ENCODE measurements at places on chromosomes 7 and 10.
A peak's percentile ranks its signal among the peaks of the same experiment; 100 is the strongest.

- DNase-seq: peak; percentile 93
Observed at GRCh38 chr7:102390697-102391484, 5.3 kb upstream of the PRKRIP1 start.

DNA sequence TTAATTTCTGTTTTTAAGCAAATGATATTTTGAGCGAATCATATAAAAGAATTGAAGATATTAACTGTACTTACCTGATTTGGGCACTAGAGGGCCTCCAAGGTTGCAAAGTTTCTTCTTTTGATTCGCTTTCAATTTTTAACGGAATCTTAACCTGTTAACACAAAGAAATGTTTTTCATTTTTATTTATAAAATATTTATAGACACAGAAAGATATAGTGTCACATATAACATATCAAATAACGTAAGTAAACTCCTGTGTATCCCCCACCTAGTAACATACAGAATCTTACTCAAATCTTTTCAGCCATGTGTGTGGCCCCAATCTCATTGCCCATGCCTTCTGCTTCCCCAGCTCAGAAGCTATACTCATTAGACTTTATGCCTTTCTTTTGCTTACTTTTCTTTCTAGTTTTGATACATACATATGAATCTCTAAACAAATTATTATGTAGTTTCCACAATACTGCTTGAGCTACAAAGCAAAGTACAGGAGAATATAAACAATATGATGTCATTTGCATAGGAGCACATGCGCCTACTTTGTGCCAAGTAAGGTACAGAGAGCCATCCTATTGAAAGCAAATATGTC is 49.5 kb upstream of the ZPBP start:
- no peak for DNase-seq

DNA sequence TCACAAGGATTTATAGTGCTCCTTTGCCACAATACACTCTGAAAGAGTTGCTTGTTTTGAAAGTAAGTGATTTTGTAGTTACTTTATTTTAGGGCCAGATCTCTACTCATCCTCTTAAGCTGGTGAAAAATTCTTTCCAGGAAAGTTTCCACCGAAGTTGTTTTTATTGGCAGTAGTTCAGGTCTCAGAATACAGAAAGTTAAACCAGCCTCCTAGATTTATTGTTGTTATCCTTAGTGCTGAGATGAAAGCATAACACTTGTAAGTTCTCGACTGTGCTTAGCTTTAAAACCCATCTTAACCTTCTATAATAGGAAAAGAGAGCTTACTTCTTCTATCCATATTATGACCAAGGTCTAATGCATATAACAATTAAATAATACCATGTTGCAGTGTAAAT is 5.5 kb downstream of the AP3M1 start:
- DNase-seq: no peak

DNA sequence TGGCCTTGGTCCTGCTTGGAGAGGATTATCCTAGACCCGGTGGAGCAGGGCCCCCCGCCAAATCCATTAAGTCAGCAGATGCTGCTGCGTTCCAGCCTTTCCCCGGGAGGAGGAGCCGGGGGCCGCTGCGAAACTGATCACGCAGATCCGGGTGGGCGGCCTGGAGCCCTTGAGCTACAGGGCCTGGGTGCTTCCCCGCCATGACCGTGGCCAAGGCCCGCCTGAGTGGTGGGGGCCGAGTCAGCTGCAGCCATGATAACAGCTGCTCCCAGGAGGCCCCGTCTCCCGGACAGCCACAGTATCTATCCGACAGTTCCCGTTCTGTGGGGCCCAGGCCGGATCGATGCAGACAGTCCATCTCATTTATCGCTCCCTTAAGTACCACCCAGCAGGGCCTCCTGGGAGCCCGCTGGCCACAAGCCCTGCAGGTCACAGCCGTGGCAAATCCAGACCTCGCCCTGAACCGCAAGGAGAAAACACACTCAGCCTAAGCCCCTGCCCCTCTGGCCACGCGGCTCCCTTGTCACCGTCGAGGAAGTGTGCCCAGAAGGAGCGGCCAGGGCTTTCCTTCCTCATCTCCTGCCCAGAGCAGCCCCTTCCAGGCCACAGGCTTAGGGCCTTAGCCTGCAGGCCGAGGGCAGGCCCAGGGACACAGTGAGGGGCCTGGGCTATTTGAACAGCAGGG is 34.4 kb upstream of the SLC29A4 start:
- DNase-seq: no peak

DNA sequence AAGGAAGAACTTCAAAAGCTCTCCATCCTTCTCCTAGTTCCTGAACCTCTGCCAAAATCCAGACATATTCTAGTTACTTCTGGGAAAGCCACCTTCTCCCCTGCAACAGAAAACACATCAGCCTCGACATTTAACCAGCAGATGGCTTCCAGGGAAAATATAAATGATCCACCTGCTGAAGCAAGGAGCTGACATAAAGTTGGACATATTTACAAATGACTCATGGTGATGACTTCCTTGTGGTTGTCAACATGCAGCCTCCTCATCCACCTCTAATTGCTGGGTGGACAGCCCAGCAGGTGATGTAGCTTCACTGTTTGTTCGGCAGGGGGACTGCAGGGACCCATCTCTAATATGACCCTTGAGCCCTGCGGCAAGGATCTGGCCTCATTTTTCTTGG is 266.0 kb downstream of the C7orf25 start:
- no peak for DNase-seq

DNA sequence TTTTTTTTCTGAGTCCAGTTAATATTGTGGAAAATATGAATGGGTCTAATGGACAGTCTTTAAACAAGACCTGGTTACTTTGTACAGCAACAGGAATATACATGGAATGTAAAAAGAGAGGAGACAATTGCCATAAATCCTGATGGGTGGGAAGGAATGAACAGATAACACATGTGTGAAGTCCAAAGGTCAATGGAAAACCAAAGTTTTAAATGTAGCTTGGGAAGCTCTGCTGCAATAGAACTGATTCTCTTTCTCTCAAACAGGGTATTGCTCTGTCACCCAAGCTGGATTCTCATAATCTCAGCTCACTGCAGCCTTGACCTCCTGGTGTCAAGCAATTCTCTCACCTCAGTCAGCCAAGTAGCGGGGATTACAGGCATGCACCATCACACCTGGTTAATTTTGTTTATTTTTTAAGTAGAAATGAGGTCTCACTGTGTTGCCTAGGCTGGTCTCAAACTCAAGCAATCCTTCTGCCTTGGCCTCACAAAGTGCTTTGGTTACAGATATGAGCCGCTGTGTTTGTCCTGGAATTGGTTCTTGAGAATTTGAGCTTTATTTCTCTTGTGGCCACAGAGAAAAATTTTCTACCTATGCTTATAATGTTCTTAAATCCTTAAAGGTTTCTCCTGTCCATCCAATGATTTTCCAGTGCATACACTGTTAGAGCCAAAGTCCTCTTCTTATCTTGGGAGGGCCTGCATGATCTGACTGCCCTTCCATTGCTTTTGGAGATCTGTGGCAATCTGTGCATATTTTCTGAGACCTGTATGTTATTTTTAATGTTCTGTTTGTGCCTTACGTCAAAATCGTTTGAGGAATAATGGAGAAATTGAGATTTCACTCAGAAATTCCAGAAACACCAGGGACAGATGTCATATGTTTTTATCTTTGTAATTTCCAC is 30.7 kb upstream of the ZNF92 start:
- no peak for DNase-seq

DNA sequence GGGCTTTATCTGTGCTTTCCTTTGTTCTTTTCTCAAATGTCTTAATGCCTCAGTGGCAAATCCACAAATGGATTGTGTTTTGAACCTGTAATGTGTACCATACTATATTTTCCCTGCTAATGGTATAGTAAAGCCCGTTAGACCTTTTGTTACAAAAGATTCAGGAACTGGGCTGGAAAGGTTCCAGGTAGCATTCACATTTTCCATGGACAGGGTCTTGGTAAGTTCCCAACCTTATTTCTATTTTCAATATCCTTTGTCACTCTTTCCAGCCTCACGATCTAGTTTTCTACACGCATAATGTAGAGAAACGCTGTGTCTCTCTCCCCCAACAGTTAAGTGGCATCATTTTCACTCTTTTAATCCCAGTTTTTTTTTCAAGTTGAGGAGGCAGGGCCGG is 153.0 kb downstream of the PLCE1 start:
- DNase-seq: peak; percentile 42

DNA sequence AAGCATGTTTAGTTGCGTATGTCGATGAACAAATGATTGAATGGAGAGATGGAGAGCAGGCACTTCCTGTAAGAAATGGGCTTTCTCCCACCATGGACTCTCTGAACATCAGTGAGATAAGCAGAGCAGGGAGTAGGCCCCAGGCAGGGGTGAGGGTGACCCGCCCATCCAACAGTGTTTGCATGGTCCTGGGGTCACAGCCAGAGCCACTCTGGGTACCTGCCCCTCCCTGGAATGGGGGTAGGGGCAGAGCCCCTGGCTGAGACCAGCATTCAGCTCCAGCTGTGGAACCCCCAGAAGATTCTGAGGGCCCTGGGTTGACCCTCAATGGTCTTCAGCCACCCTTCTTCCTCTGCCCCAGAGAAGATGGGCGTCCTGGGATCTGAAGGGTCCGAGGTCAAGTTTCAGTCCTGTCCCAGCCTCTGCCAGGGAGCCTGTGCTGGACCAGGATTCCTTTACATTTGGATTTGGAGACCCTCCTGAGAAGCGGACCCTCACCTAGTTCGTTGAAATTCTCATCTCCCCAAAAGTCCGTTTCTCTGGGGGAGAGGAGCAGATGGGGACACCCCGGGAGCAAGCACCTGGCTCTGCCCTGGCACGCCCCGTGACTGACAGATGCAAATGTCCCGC is 2.4 kb upstream of the FGF8 start:
- no peak for DNase-seq

- DNase-seq: no peak
Observed at GRCh38 chr7:107327986-107328569, 141.8 kb upstream of the GPR22 start.

DNA sequence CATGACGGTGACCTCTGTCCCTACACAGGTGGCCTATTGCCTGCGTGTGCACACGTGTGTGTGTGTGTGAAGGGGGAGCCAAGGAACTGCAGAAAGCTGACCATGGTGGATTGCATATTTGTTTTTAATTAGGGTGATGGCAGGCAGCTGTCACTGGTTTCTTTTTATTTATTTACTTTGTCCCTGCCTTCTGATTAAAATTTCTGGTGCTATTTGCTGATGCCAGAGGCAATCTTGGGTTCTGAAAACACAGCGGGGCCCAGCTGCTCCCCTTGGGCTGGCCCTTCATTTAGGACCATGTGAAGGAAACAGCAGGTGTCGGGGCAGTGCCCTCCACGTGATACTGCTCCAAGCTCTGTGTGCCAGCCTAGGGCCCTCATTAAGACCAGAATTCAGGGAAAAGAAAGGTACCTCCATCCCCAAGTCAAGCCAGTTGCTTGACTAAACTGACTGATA is 71.3 kb upstream of the PODXL start:
- DNase-seq: no peak

DNA sequence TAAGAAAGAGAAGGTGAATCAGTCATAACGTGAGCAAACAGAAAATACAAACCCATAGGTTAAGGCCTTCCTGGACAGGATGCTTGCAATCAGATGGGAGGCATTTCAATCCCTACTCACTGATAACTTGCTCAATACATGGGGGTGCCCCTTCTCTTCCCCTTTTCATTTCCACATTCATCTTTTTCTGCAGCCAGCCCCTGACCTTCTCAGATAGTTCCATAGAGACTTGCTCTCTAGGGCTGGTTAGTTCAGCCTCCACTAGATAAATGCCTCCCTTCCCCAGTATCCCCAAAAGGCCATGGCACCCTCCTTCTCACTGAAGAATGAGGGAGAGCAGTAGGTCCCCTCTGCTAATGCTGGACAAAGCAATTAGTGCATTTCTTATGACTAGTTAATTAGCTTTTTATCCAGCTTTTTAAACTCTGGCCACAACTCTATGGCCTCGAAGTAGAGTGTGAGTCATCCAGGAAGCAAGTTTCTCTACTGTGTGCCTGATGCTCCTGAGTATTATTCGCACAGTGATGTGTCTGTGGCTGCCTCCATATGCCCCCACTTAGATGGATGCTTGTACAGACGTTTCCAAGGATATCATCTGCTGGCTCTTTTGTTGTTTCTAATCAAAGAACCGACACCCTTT is 12.7 kb downstream of the CHN2 start:
- DNase-seq: no peak

GRCh38 chr7:45203459-45203858 is 45.9 kb downstream of the RAMP3 start:
- no peak for DNase-seq

GRCh38 chr7:122746948-122747347 is 44.2 kb upstream of the RNF148 start:
- DNase-seq: no peak

DNA sequence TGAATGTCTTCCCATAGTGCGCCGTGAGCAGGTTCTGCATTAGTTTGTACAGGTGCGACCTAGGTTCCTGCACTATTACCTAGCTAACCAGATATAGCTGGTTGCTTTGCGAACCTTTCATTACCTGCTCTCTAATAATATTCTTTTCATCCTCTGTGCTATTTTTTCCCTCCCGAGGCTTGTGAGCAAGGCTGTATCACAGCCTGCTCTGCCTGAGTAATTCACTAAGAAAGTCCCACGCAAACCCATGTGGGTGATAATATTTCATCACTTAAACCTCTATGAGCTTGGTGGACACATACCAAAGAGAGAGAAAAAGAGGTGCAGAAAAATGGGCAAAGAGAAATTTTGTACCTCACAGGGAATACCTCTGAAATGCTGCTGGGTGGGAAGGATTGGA is 8.4 kb downstream of the INHBA start:
- DNase-seq: peak; percentile 39

DNA sequence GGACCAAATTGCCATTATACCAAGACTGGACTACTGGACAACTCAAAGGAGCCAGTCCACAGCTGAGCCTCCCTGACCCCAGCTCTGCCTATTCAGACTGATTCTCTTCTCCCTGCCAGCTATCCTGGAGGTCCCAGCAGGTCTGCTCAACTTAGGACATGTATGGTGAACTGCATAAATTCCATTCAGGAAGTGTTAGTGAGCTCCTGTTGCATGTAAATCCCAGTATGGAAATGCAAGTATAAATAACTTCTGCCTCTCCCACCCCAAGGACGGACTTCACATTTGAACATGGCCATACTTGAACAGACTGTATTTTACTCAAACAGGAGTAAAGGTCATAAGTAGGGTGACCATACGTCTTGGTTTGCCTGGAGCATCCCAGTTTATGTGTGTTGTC is 128.4 kb downstream of the CHCHD3 start:
- no peak for DNase-seq

DNA sequence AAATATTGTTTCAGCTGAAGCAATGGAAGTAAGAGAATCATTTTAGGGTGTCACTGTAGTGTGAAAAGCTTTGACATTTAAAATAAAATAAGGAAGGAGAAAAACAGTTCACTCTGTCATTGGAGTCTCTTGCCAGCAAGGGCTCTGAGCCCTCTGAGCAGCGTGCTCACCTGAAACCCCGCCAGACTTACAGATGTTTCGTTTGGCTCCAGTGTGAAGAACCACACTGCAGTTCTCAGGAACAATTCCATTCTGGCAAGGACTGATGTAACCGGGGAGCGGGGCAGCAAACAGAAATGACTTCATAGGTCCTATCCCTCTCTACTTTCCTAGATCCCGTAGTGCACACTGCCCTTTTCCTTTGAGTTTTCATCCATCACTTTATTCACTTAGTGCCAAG is 164.3 kb downstream of the CELF2 start:
- no peak for DNase-seq
